ENCODE measurements at places on chromosomes 11 and 22.

- no peak for DNase-seq
Measured at GRCh38 chr22:23179381-23180299, 669 bp upstream of the BCR start.

- DNase-seq = no peak
Measured at GRCh38 chr22:22698263-22698750, 53.9 kb downstream of the GGTLC2 start.

GRCh38 chr22:37804881-37805809, 2.6 kb upstream of the GCAT start:
- peak; percentile 19 for DNase-seq

DNA sequence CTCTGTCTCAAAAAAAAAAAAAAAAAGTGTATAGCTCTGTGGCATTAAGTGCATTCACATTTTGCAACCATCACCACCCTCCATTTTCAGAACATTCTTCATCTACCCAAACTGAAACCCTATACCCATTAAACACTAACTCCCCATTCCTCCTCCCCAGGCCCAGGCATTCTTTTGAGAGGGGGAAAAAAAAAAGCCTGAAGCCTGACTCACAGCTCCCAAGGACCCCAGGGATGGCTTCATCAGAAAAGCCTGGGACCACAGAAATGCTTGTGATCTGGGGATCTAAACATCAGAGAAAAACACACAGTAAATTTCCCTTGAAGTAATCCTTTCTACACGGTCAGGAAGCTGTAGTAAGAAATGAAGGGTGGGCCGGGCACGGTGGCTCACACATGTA, 10.7 kb upstream of the GTSE1 start:
- no peak for DNase-seq

DNA sequence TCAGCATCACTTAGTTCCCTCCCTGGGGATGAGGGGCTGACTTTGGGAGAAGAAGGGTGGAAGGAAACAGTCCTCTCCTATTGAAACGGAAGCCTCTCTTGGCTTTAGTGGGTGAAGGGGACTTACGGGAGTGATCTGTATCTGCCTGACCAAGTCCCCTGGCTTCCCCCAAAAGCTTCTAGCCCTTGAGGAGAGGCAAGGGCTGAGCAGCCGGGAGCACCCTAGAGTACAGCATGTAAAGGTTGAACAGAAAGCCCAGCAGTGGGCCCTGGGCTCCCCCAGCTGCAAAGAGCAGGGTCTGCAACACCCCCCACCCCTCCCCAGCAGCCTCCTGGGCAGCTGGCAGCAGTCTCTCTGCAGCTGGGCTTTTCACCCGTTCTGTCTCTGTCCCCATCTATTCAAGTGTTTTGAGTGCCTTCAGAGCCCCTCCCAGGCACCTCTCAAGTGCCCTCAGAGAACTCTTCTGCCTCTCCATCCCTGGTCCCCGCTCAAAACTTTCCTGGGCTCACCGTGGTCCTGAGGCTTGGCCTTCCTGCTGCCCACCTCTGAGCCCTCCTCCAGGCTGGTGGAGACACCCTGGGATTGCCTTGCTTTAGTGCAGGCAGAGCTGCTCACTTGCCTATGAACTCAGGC, 2.7 kb downstream of the CAPN5 start:
- DNase-seq = no peak

DNA sequence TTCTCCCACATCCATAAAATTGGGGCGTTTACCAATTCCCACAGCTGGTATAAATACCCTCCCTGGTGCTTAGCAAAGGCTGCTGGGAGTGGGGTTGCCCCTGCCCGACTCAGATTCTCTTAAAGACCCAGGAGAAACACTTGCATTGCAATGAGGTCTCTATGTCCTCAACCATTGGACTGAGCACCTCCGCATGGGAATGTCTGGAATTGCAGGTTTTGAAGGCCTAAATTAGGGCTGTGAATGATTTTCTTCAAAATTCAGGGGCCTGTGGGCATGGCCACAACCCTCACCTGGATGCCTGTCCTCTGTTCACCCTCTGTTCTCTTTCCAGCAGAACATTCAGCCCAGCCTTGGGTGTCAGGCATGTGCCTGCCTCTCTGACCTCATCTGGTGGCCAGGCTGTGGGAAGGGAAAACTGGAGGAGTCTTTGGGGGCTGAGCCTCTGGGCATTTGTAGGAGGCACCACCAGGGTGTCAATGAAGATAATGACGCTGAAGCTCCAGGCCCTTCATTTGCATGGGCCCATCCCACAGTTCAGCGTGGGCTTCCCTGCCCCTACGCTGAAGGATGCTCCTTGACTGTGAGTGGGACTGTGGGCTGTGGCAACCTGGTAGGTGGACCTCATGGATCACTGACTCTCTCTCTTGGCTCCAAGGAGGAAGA, 52.7 kb upstream of the MYEOV start:
- no peak for DNase-seq

GRCh38 chr11:125368757-125369156, 127.3 kb downstream of the FEZ1 start:
- DNase-seq = no peak

- DNase-seq = no peak
Measured at GRCh38 chr11:109019342-109019936, 354.6 kb downstream of the DDX10 start.

DNA sequence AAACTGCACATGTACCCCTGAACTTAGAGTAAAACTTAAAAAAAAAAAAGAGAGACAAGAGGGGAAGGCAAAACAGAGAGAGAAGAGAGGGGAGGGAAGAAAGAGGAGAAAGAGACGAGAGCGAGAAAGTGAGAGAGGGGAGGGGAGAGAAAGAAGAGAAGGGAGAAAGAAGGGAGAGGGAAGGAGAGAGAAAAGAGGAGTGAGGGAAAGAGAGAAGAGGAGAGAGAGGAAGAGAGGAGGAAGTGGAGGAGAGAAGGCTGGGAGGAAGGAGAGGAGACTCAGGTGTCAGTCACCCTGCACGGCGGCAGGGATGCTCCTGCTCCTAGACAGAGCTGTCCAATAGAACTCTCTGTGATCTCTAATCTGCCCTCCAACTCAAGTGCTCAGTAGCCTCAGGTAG, 248.3 kb downstream of the MIAT start:
- DNase-seq = no peak

GRCh38 chr22:49992921-49993648, 19.5 kb downstream of the IL17REL start:
- DNase-seq = peak; percentile 58

DNA sequence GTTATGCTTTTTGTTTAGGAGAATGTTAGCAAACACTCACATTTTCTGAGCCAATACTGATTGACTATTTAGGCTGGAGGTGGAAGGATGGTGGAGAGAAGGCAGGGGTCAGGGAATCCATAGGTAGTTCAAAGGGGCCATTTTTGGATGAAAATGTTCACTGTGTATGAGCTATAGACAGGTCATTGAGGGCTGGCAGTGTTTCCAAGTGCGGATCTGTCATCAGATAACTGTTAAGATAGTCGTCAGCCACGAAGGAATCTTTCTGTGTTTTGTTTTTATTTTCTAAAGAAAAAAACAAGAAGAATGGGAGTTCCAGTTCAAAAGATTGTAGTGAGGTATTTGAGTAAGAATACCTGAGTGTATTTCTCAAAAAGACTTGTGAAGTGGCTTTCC, 3.1 kb downstream of the KCNJ5 start:
- no peak for DNase-seq

All from activated CD8-positive, alpha-beta memory T cell treated with anti-CD3 and anti-CD28 coated beads for 1 hour (primary cell).